ENCODE measurements at places on chromosomes 1 and 21. TPM values are rescaled to one million over a fixed set of nuclear protein-coding genes. Genes with fewer than 3 reads are reported as not detected.

C8B gene
- polyA plus RNA-seq = not detected

DNA sequence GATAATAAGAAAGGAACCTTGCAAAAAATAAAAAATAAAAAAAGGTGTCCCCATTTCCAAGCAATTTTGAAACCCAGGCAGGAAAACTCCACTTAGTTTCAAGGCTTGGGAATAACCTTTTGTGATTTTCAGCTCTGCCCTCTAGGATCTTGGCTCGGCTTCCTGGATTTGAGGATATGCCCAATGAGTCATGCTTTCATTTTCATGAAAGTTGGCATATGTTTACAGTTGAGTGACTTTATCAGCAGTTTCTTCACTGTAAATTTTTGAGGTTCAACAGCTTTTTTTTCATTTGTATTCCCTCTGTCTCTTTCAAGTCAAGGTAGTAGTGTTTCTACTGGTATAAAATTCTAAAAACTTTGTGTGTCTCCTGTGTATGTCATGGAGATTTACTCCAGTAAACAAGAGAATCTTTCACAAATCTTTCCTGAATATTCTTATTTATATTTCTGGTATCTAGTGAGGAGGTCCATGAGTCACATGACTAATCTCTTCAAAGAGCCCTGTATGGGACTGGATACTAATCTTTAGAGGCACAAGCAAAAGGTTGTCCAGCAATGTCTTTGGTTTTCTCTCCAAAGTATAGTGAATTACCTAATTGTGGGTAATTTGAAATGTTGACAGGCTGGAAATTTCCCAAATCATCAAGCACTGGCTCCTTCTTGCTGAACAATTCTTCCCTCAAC is 335.3 kb downstream of the BRINP2 start:
- no peak for DNase-seq

GRCh38 chr1:110063781-110064180 is 6.7 kb downstream of the ALX3 start:
- DNase-seq = no peak

GRCh38 chr21:42565886-42566523 is 52.4 kb downstream of the SLC37A1 start:
- DNase-seq = no peak

DNA sequence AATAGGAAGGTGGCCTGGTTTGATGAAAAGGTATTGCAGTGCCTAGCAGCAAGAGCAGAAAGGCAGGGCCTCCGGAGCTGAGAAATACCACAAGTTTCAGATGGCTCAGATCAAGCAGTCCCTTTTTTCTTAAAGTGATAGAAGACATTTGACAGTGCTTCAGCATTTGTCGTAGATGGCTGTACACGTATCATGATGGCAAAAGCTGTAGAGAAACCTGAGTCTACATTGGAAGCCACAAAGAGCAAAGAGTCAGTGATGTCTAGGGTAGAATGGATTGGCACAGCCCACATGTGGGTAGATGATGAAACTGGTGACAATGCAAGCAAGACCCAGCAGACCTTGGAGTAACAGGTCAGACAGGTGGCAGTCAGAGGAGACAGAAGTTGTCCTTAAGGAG is 101.3 kb upstream of the ARTN start:
- no peak for DNase-seq

DNA sequence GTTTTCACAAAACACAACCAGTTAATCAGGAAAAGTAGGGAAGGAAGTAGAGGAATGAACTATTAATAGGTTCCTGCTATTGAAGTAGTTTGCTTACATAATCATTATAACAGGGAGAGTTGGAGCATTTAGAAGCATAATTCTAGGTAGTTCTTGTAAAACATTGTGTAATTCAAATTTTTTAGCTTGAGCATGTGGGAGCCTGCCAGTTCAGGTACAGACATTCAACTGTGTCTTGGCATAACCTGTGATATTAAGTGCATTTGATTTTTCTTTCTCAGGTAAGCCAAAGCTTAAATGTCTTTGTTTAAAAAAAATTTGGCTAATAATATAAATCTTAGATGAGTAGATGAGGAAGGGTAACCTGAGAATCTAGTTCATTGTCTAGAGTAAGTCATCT is 3.4 kb downstream of the YTHDF2 start:
- no peak for DNase-seq

CRYBG2 gene
- 0.65 TPM for polyA plus RNA-seq

DNA sequence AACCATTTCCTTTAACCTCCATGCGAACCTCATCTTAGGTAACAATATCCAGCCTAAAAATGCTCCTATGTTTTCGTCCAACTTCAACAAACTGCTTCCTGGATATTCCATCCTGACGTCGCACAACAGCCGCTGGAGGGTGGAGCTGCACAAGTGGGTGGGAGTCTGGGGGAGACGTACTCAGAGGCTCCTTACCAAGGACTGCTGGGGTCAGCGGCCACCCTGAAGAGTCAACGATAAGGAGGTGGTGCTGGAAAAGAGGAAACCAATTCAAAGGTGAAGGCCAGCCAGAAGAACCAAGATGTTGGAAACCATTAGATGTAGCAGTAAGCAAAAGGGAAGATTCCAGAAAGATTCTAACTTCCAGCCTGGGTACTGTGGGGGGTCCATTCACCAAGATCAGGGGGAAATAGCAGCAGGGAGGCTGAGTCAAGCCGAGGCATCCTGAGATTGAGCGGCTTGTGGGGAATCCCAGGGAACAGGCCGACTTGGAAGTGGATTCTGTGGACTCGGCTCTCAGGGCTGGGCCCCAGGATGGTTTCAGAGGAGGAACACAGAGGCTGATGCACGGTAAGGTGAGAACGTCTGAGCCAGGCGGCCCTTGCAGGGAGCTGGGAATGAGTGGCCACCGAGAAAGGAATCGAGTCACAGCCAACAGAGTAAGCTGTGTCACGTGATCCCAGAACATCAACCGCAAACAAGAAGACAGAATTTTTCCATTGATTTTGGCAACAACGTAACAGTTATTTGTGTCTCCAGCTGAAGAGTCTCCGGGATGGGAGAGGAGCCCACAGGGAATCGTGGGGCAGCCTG is 375.7 kb downstream of the NPHP4 start:
- DNase-seq = no peak

Measured in left kidney (tissue), 8 donors.